ENCODE measurements at places on chromosomes 13 and 19. TPM values are rescaled to one million over a fixed set of nuclear protein-coding genes. Genes with fewer than 3 reads are reported as not detected.
A peak's percentile ranks its signal among the peaks of the same experiment; 100 is the strongest.

- no peak for DNase-seq
These were observed 59.6 kb upstream of the NPAS1 start for GRCh38 chr19:46959894-46960556.

DNA sequence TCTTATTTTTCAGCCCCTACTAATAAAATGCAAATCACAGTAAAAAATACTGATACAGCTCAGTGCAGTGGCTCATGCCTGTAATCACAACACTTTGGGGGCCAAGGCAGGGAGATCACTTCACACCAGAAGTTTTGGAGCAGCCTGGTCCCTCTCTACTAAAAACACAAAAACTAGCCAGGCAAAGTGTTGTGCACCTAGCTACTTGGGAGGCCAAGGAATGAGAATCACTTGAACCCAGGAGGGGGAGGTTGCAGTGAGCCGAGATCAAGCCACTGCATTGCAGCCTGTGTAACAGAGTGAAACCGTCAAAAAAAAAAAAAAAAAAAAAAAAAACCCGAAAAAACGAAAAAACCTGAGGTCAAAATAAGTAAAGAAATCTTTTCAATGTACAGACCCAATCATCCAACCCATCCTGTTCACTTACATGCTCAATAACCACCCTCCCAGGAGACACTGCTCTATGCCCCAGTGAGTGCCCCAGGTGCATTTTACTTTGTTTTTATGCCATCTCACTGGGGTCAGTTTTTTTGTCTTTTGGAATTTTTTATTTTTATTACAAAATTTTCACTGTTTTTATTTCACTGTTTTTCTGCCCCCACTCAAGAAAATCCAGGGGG lies 107.0 kb downstream of the ZNF486 start:
- no peak for DNase-seq

DNA sequence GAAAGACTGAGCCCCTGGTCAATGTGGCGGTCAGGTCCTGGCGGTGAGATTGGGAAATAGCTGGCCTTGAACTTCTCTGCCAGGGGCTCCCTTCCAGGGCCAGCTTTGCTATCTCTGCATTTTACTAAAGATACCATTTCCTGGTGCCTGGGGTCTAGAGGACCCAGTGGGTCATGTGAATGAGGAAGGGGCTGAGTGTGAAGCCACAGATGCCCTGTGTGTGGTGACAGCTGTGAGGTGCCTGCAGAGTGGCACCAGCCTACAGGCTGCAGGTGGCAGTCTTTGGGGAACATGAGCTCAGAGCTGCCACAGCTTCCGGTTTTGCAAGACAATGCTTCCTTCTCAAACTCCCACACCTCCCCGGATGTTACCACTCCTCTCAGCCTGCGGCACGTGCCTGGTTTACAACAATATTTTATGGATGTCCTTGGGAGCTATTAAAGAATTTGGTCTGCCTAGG lies 5.2 kb upstream of the MLNR start:
- DNase-seq, result peak; percentile 35

Gene PRTN3
- not detected for total RNA-seq

- no peak for DNase-seq
These were observed 187.9 kb downstream of the KATNAL1 start for GRCh38 chr13:30119476-30119875.

- DNase-seq, result peak; percentile 25
These were observed 41.7 kb upstream of the VSTM2B start for GRCh38 chr19:29483944-29484581.

DNA sequence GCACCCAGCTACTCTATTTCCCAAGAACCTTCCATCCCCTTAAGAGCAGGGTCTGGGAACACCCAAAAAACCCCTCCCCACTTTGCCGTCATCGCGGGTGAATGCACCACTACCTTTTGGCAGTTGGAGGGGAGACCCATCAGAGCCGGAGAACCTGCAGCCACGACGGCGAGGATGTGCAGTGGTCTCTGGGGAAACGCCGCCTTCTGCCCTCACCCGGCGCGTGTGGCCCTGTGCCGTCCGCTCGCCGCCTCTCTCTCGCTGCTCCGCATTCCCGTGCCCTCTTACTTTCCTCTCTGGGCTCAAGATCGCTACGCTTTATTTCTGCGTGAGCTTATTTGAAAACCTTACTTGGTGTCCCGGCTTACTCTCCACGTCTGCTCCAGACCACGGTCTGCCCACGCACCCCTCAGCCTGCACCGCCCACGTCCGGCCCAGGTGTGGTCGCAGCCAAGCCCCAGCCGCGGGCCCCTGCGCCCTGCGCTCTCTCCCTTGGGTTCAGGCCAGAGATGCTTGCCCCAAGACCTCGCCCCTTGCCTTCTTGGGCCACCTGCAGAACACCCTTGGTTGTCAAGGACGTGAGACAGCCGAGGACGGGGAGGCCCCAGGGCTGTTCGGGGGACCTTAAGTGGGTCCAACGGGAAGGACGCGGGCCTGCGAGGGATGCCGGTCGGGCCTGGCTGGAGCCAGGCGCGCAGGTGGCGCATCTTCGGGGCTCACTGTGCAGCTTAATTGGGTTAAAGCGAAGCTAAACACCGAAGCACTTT lies 2.0 kb upstream of the MAB21L1 start:
- DNase-seq, result no peak

GRCh38 chr13:75173457-75174356 lies 308.3 kb downstream of the TBC1D4 start:
- DNase-seq, result no peak

DNA sequence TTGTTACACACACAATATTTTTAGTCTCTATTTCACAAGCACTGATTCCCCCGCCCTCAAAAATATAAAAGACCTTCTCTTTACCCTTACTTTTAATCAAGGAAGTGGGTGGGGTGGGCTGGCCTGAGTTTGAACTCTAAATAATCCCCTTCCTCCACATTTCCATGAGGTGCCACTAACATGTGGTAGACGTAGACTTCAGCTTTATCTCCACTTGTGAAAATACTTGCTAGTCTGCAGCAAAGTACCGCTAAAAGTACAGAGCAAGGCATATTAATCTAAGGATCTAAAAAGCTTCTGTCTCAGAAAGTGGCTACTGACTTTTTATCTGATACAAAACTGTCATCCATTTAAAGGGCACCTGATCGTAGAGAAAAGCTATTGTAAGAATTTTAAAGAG lies 739.6 kb upstream of the SLC10A2 start:
- no peak for DNase-seq

DNA sequence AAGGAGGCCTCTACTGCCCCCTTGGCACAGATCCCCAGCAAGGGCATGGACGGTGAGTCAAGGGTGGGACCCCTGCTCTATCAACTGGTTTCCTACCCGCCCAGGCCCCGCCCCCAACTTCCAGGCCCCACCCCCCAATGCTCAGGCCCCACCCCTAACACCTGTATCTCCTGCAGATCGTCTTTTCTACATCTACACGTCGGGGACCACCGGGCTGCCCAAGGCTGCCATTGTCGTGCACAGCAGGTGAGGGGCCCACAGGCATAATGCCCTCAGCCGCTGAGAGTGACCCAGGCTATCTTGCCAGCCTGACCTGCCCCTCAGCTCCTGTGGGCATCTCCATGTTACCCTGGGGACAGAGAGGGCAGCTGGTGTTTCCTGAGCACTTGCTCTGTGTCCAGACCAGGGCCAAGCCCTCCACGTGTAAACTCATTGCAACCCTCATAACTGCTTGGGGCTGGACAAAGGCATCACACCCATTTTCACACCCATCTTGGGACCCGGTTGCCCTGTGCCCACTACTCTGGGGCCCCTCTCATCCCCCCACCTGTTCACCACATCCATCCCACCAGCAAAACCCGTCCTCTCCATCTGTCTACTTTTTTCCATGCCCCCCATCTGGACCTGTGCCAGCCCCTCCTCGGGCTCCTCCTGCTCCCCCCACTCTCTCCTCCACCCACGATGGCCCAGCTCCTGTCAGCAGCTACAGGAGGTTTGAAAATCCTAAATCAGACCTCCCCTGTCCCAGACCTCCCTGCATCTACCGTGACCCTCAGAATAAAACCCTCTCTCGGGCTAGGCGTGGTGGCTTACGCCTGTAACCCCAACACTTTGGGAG lies 17.2 kb downstream of the SLC27A1 start:
- peak; percentile 45 for DNase-seq

DNA sequence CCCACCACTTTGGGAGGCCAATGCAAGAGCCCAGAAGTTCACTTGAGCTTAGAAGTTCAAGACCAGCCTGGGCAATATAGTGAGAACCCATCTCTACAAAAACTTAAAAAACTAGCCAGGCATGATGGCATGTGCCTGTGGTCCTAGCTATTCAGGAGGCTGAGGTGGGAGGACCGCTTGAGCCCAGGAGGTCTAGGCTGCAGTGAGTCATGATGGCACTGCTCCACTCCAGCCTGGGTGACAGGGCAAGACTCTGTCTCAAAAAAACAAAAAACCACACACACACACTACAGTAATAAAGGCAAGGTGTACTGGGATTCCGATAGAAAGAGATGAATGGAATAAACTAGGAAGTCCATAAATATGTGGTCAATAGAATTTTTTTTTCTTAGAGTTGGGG lies 35.6 kb downstream of the CYP2F1 start:
- DNase-seq, result no peak

DNA sequence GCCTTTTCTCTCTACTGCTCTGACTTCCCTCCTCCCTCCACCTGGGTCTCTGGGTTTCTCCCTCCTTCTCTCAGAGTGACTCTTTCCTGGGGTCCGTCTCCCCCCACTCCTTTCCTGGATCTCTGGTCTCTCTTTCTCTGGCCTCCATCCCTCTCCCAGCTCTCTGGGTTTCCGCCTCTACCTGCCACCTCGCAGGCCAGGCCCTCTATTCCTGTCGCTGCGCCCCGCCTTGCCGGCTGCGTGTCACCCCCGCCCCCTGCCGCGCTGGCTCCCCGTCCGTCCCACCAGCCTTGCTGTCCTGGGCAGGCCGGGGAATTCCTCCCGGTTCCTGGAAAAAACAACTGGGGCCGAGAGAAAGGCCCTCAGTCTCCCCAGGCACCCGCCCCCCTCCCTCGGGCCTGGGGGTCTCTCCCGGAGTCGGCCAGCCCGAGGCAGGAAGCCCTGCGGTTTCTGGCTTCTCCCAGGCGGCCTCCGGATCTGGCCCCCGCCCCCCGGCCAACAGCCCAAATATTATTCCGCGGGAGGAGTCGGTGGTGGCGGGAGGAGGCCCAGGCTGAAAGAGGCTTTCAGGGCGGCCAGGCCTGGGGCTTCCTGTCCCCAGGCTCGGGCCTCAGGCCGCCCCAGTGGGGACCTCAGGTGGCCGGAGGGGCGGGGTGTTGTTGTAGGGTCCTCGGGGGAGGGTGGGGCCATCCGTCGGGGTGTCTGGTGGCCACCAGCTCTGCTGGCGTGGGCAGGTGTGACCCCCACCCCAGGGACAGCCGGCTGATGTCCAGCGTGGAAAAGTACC lies 9.3 kb downstream of the IRF2BP1 start:
- peak; percentile 82 for DNase-seq

GRCh38 chr13:31968473-31968872 lies 63.1 kb upstream of the FRY start:
- peak; percentile 33 for DNase-seq

DNA sequence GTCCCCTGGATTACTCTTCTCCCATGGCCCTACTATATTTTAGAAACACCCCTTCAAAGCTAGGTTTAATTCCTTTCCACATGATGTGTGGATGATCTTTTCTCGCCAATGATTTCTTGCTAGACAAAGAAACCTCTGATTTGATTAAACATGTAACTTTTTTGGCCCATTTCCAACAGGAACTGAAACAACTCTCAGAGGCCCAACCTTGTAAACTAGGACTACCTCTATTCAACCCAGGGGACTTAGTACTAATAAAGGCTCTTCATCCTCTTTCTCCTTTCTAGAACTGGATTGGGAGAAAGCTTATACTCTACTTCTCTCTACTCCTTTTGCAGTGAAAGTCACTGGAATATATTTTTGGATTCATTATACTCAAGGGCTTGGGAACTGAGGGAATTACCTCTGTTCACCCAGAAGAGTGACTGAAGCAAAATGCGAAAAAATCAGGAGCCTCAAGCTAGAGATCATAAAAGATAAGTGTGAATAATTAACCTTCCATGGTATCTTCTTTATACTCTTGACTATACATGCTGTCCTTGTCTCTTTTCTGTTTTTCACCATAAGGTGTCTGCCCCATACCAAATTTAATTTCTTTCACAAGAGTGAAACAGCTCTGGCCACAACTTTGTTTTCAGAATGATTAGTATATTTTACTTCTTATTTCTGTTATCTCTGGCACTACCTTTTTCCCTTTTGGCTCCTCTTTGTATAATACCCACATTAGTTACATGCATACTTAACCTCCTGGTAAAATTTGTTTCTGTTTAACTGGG lies 977.6 kb downstream of the SLITRK5 start:
- no peak for DNase-seq

GRCh38 chr13:113837560-113838355 lies 26.1 kb downstream of the GAS6 start:
- DNase-seq, result peak; percentile 69

DNA sequence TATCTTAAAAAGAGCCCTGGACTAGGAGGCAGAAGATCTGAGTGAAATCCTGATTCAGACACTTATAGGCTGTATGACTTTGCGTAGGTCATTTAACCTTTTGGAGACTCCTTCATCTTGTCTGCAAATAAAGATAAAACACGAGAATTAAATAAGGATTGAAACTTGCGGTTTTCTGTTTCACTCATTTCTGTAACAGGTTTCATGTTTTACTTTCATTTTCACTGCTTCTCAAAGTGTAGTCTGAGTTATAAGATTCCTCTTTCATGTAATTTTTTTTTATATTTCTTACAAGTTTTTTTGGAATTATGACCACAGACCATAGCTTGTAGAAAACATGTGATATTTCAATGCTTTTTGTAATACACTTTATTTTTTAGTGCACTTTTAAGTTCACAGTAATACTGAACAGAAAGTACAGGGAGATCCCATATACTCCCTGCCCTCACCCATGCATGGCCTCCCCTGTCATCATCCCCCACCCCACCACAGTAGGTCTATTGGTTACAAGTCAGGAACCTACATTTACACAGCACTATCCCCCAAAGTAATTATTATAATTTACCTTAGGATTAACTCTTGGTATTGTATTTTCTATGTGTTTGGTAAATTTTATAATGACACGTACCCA lies 174.6 kb downstream of the ITGBL1 start:
- no peak for DNase-seq

GRCh38 chr13:109687559-109688448 lies 98.6 kb downstream of the IRS2 start:
- DNase-seq, result no peak

DNA sequence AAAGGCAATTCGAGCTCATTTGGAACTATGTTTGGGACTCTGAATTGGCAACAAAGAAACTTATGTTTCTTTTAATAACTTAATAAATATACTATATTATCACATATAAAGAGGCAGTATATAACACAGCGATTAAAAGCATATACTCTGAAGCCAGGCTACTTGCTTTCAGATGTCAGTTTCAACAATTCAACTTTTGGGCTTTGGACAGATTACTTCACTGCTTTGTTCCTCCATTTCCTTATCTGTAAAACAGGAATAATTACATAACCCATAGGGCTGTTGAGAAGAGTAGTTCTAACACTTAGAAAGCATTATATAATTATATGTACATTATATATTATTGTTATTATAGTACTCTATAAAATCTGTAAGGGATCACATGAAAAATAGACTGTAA lies 107.2 kb downstream of the EDNRB start:
- no peak for DNase-seq

All from pancreas (tissue), 10 donors.